ENCODE measurements at places on chromosomes 11 and 22.

- peak; percentile 90 for DNase-seq
These were observed 1.3 kb downstream of the PPP1R14B start for GRCh38 chr11:64245401-64245796.

- DNase-seq, result no peak
These were observed 4.6 kb upstream of the CABP7 start for GRCh38 chr22:29715240-29715639.

GRCh38 chr11:99739464-99740089 lies 718.8 kb downstream of the CNTN5 start:
- no peak for DNase-seq

- no peak for DNase-seq
These were observed 4.5 kb upstream of the MAPK8IP1 start for GRCh38 chr11:45880772-45881570.

- DNase-seq, result no peak
These were observed 206.3 kb downstream of the SNX19 start for GRCh38 chr11:130710021-130710420.

- DNase-seq, result no peak
These were observed 7.5 kb downstream of the ALG8 start for GRCh38 chr11:78131956-78132355.

DNA sequence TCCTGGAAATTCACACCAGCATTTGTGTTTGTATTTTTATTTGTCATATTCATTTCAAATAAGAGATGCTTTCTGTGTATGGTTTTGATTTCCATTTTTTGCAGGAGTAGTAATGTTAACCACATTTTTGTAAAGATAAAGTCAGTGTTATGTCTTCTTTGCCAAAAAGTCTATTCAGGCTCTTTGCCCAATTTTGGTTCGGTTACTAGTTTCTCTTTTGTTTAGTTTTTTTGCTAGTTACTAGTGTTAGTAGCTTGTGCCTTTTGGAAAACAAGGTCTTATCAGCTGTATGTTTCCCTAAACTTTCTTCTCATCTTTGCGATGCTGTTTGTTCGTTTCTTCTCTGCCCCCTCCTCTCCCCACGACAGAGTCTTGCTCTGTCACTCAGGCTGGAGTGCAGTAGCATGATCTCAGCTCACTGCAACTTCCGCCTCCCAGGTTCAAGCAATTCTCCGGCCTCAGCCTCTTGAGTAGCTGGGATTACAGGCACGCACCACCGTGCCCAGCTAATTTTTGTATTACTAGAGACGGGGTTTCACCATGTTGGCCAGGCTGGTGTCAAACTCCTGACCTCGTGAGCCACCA lies 112.3 kb upstream of the GRK3 start:
- no peak for DNase-seq

GRCh38 chr22:49965091-49966040 lies 4.8 kb downstream of the PIM3 start:
- DNase-seq, result peak; percentile 15

- DNase-seq, result no peak
These were observed 9.7 kb upstream of the IL10RA start for GRCh38 chr11:117976445-117976844.

DNA sequence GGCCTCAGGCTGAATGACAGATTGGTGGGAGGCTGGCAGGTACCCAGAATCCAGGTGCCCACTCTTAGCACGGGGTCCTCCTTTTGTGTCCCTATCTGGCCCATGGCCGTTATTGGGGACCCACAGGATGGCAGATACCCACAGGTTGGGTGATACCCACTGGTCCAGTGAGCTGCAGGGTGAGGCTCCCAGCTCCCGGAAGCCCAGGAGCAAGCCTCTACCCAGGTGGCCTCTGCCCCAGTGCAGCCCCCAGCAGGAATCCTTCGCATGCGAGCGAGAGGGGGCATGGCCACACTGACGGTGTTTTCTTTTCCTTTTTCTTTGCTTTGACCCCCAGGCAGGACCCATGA lies 116.1 kb downstream of the PHF21B start:
- DNase-seq, result no peak

DNA sequence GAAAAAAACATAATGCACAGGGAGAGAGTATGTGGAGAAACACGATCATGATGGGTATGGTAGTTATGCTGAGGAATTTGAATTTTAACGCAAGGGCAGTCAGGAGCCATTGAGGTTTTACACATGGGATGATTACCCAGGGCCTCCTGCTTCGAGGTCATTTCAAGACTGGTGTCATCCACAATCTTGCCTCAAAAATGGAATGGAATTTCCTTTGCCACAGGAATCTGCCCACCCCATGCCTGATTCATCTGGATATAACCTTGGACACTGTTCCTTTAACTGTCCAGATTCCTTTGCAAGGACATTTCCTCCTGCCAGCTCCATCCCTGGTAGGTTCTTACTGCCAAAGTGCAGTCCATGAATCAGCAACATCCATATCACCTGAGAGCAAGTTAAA lies 655.9 kb upstream of the TENM4 start:
- no peak for DNase-seq

DNA sequence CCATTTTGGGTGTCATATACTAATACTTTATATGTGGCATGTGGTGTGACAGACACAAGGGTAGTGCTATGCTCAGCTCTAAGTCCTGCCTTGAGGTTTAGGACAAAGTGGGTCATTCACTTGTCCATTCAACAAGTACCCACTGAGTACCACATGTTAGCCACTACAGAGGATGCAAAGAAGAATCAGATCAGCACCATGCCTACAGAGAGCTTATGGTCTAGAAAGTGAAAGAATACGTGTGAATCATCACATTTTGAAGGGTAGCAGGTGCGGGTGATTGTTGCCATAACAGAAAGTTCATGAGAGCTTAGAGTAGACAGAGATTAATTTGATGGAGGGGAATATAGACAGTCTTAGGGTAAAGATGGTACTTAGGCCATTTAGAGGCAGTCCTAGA lies 18.3 kb downstream of the CLMP start:
- no peak for DNase-seq

DNA sequence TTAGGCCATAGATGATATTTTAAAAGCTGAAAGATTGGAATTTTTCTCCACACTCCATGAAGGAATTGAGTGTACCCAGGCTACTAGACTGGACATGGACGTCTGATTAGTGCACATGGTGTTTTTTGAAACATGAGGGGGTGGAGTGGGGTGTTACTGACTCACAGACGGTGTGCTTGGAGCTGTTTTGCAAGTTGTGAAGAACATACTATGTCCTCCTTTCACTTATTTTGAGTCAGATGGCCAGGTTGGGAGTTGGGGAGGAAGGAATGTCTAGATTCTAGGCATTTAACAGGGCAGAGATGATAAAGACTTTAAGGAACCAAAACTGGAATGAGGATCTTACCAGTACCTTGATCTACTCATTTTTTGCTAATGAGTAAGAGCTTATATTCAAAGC lies 158.1 kb upstream of the MTNR1B start:
- DNase-seq, result no peak

DNA sequence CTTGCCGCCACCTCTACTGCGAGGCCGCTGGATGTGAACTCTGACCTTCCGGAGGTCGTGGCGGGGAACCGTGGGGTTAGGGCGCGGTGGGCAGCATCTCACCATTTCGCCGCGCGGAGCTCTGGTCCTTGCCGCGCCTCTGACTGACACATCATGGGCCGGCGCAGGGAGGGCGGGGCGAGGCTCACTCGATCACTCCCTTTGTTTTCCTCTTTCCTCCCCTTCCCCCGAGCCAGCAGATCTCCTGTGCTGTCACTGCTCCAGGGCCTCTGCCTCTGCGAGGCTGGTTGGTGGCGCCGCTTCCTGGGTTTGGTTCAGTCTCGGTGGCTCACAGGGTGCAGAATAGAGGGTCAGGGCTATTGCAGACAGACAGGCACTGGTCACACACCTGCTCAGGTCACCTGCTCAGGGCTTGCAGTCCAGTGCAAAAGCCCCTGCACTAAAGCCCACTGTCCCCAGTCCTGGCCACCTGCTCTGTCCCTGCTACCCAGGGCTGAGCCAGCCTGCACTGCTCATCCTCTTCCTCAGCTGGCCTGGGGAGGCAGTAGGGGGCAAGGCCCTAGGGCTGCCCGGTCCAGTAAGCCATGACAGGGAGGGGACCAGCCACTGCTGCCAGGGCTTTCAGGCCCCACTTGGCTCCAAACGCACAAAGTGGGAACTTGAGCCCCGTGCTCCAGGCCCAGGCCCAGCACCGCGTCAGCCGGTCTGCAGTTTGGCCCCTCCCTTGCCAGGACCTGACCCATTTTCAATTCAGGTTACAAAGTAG lies 36.2 kb downstream of the PISD start:
- DNase-seq, result no peak

DNA sequence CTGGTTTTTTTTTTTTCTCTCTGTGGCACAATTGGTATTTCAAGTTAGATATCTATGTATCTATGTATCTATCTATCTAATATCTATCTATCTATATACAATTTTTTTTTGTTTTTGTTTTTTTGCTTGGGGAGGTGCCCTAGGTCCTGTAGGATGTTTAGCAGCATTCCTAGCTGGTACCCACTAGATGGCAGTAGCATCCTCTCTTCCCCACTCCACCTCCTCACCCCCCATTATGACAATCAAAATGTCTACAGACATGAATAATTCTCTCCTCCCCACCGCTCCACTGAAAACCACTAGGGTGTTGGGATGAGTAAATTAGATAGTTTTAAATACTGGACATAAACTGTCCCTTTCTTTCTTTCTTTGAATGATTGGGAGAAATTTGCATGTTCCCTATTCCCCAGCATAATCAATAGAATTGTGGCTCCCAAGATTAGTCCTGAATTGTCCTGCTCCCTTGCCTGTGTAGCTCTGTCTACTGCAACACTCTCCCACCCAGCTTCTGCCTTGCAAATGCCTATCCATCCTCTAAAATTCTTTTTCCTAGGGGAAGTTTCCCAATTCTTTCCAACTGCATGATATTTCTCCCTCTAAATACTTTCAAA lies 1152.4 kb downstream of the LRRC4C start:
- no peak for DNase-seq

DNA sequence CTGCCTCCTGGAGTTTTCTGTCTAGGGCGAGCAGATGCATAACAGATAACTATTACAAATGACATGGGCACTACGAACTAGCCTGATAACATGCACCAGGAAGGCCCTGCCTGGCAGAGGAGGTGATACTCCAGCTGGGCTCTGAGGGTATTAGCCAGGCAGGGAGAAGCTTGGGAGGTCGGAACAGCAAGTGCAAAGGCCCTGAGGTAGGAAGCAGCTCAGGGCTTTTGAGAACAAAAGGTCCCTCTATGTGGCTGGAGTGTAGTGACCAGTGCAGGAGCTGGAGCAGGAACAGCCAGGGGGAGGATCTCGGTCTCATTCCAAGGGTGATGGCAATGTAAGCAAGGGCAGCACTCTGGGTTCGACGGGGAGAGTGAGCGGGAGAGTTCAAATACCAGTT lies 61.6 kb upstream of the TCF20 start:
- no peak for DNase-seq

DNA sequence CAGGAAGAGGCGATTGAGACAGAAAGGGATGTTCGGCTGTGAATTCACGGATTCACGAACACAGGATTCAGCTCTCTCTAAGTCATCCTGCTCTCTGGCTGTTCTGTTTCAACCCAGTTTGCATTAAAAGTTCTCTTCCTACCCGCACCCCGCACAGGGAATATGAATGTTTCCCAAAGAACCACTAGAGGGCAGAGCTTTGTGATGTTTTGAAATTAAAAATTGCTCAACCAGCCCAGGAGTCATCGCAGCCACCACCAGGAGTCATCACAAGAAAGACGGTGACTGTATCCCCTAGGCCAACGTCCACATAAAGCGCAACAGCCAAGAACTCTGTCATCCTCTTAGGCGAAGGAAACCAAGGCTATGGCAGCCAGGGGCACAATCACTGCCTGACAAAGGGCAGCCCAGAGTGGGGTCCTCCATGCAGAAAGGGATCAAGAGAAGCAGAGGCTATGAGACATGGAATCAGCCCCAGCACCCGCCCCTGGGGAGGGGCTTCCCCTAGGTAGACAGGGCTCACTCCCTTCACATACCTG lies 122.4 kb downstream of the WT1 start:
- peak; percentile 22 for DNase-seq

- DNase-seq, result peak; percentile 55
These were observed 35.6 kb downstream of the AMPD3 start for GRCh38 chr11:10490398-10491241.

- no peak for DNase-seq
These were observed 6.9 kb downstream of the GP1BB start for GRCh38 chr22:19730198-19730597.

DNA sequence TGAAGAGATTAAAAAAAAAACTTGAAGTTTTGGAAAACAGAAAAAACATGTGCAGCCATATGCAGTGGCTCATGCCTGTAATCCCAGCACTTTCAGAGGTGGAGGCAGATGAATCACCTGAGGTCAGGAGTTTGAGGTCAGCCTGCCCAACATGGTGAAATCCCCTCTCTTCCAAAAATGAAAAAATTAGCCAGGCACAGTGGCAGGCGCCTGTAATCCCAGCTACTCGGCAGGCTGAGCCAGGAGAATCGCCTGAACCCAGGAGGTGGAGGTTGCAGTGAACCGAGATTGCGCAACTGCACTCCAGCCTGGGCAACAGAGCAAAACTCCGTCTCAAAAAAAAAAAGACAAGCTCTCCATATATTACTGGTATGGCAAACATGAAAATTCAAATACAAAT lies 7.6 kb downstream of the DLG2 start:
- DNase-seq, result no peak

DNA sequence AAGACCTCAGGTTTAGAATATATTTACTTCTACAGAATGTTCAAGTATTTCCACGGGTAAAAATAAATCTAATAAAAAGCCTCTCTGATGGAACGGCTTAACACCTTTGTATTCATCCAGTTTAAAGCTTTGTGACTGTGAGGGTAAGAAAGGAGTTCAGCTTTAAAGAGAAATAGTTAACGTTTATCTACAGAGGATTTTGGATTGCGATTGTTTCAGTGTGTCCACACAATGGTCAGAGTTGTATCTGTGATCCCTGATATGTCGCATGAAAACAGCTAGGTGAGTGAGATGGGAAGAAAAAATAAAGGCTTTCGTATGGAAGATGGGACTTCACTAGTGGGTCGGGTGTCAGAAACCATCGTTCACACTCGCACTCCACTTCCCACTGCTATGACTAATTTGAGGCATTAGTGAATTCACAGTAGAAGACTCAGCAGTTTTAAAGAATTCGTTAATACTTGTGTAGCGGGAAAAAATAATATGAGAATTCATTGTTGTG lies 1.6 kb downstream of the APLP2 start:
- DNase-seq, result no peak

- DNase-seq, result no peak
These were observed 25.3 kb upstream of the KRTAP5-6 start for GRCh38 chr11:1671658-1672057.

Data from body of pancreas (tissue), 4 donors.